ENCODE measurements at places on chromosomes 7 and 10.

DNA sequence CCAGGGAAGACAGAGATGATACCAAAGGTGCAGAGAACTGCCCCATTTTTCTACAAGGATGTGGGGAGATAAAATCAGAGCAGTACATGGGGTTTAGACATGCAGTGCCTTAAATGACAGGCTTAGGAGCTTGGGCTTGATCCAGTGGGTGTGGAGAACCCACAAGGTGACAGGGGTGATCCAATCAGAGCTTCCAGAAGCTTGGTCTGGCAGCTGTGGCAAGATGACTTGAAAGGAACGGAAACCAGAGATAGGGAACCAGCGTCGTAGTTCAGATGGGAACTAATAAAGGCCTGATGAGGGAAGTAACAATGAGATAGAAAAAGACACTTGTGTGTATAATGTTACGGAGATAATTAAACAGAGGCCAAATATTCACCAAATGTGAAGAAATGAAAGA is 80.7 kb downstream of the SLC37A3 start:
- DNase-seq = no peak

DNA sequence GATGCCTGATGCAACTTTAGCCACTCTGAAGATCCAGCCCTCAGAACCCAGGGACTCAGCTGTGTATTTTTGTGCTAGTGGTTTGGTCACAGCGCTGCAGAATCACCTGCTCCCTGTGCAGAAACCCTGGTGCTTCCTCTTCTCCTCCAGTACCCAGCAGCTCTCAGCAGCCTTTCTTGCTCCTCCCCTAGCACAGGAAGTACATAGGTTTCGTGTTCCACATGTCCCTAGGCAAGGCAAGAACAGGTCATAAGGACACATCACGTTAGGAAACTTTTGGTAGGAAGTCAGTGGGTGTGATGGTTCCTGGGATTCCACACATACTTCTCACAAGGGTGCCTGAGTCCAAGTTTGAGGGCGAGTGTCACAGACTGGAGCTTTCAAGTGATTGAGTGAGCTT is 167.9 kb upstream of the PRSS1 start:
- DNase-seq = no peak

DNA sequence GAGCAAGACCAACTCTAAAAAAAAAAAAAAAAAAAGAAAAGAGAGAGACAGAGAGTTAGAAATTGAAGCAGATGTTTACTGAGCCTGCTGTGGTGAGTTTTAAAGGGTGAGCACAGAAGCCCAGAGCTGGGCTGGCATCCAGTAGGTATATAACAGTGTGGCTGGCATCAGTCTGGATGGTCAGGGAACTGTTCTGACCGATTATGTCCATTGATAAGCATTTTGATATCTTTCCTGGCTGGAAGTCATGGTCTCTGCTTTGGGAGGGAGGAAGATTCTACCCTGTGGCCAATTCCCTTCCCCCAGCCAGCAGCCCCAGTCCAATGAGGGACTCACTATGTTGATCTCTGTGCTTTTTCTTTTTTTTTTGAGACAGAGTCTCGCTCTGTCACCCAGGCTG is 65.2 kb upstream of the PODXL start:
- DNase-seq = no peak

DNA sequence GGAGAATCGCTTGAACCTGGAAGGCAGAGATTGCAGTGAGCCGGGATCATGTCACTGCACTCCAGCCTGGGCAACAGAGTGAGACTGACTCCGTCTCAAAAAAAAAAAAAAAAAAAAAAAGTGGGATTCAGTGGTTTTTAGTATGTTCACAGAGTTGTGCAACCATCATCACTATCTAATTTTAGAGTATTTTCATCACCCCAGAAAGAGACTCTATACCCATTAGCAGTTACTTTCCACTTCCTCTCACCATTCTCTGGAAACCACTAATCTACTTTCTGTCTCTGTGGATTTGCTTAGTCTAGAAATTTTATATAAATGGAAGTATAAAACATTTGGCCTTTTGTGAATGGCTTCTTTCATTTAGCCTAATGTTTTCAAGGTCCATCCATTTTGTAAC is 113.4 kb downstream of the ST7 start:
- no peak for DNase-seq

DNA sequence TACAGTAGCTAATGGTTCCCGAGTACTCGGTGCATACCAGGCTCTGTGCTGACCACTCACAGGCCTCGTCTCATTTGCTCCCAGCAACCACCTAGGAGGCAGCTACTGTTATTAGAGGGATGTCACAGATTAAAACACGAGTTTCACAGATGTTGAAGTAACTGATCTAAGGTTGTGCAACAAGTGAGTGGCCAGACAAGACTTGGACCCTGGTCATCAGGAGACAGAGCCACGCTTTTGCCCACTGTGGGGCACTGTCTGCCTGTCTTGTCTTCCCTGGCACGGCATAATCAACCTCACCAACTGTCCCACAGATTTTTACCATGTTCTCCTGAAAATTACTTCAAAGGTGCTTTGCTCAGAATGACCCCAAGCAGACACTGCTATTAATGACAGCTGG is 111.6 kb upstream of the HABP2 start:
- no peak for DNase-seq

DNA sequence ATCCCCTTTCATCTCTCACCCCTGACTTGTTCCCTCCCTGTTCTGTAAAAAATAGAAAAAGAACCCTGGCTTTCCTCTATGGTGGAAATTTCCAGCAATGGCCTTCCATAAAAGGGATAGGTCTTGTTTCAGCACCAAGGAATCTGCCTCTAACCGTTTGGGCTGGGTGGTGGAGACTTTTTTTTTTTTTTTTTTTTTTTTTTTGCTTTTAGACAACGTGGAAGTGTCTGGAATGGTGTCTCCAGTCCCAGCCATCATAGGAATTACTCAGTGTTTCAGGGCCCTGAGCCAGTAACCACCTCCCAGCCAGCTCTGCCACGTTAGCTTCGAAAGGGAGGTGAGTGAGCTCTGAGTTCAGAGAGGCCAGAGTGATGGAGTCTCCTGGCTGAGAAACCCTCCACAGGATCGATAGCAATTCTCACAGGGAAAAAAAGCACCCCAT is 97.3 kb upstream of the COL1A2 start:
- DNase-seq = no peak

GRCh38 chr10:114057855-114058254 is 14.2 kb downstream of the ADRB1 start:
- no peak for DNase-seq

DNA sequence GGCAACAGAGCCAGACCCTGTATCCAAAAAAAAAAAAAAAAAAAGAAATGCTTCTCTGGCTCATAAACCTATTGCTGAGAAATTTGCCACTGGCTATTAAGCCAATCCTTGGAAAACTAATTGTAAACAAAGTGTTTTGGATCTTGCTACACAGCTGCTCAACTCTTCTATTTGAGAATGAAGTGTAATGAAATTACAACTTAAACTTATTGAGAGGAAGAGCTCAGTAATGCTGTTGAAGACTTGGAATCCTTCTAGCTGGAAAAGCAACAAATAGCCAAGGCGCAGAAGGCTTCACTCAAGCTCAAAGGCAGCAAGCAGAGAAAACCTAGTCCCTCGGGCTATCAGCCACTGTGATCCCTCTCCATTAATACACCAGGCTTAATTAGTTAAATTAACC is 99.6 kb upstream of the ZNF438 start:
- no peak for DNase-seq

Data from right kidney (tissue), 9 donors.